GDM1 (cell line): ENCODE measurements at places on chromosomes 7 and 10.

GRCh38 chr7:35900651-35901050 is 99.8 kb downstream of the SEPTIN7 start:
- DNase-seq, result no peak

DNA sequence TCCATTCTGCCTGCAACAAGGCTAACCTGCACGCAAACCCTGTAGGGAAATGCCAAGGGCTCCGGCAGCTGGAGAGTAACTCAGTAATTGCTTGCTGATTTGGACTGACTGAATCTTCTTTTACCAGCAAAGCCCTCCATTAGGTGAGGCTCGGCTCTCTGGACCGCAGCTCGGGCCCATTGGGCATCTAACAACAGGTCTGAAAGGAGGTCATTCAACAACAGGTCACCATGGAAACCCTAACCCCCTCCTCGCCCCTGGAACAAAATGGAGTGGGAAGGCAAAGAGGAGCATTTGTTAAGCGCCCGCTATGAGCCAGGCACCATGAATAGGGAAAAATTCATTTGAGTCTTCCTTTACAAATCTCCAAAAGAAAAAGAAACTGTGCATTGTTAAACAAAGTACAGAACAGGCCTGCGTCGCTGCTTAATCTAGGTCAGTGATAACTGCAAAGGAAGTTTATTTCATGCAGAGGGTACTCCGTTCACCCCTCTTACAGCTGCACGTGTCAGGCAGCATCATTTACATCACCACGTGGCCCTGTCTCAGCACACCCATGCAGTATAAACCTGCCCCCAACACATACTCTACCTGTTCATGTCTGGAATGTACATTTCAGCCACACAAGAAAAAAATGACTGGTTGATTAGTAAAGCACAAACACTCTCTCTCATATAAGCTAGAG is 248.8 kb upstream of the NEBL start:
- no peak for DNase-seq

GRCh38 chr10:35545878-35546590 is 59.1 kb upstream of the GJD4 start:
- no peak for DNase-seq

- no peak for DNase-seq
Measured at GRCh38 chr10:132867801-132868644, 74.3 kb downstream of the CFAP46 start.

- no peak for DNase-seq
Measured at GRCh38 chr7:133117452-133117851, 35.6 kb upstream of the CHCHD3 start.

- DNase-seq, result no peak
Measured at GRCh38 chr7:44216521-44217222, 15.9 kb downstream of the YKT6 start.

- no peak for DNase-seq
Measured at GRCh38 chr7:134024739-134025138, 102.4 kb upstream of the LRGUK start.

GRCh38 chr7:25358926-25359325 is 130.6 kb upstream of the NPVF start:
- DNase-seq, result no peak

- no peak for DNase-seq
Measured at GRCh38 chr7:63789378-63790176, 209.1 kb upstream of the ZNF722 start.

GRCh38 chr7:231030-231857 is 38.9 kb downstream of the FAM20C start:
- DNase-seq, result no peak

GRCh38 chr7:3691478-3692158 is 390.6 kb downstream of the SDK1 start:
- no peak for DNase-seq

DNA sequence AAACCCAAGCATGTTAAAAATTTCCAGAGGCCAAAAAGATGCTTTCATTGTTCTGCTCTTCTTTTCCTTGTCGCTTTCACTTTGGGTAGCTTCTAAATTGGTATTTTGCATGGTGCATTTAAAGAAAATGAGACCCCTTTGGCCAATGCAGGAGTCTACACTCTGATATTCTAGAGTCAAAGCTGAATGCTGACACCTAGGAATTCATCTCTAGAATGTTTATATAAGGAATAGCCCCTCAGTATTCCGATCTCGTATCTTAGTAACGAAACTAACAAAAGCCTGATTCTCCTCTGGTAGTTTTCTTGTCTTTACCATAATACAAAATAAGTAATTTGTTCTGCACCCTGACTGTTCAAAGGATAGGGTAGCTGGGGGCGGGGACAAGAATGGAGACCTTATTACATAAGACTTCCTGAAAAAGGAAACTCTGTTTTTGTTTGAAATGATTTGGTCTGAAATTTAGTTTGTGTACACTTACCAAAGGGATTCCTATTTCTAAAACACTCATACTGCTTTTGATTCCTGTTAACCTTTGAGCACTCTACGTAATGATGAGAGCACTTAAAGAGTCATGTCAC is 17.1 kb downstream of the IKZF1 start:
- DNase-seq, result no peak

DNA sequence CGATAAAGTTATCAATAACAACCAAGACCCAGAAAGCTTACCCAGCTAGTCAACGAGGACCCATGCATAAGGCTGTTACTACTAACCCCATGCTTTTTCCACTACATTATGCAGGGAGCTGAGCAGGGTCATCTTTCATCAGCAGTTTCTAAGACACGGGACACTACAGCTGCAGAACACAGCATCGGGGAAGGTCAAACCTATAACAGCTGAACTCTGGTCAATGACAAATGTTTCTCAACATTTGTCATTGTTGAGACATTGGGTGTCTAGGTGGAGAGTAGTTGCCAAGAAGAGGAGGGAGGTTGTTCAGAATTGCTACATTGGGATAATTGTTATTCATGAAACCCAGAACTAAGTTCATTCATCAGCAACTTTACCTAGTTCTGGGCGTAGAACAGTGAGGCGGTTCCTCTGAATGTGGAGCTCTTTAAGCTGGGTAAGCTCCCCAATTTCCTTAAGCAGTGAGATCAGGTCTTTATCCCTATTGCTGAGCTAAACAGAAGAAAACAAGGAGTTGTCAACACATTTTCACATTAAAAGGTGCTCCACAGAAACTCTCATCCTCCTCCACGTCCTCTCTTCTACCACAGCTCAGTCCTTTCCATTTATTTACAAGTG is 105.6 kb downstream of the ZNF22 start:
- no peak for DNase-seq

GRCh38 chr7:104206841-104207240 is 972 bp downstream of the ORC5 start:
- DNase-seq, result no peak

DNA sequence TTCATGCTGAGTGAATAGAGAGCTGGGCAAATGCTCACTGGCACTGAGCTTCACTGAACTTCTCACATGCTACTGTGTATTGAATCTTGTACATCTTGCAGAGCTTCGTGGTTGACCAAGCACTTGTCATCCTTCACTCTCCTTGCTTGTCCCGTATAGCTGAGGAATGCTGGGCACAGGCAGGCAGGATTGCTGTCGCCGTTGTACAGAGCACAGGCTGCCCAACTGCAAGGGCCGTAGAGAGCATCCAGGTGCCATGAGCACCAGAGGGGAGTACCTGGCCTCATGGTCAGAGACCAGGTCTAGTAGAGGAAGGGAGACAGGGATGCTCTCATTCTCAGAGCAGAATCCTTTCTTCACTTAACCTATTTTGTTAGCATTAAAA is 99.8 kb upstream of the RET start:
- DNase-seq, result no peak

- no peak for DNase-seq
Measured at GRCh38 chr10:11280187-11280932, 262.7 kb downstream of the CELF2 start.

GRCh38 chr10:63637901-63638327 is 116.7 kb downstream of the REEP3 start:
- DNase-seq, result no peak

DNA sequence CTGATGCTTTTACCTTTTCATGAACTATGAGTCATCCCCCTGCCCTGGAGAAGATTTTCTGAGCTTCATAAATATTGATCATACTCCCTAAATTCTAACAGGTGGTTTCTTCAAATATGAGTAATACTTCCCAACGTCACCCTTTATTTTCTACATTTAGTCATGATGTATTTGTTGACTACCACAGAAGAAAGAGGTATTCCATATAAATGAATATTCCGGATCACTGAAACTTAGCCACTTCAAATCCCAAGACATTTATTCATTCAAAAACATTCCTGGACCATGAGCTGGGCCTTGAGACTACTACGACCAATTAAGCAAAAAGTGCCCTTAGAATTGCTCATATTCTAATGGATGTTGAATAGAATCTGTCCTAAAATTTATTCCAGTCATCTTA is 395.8 kb upstream of the NPVF start:
- no peak for DNase-seq

DNA sequence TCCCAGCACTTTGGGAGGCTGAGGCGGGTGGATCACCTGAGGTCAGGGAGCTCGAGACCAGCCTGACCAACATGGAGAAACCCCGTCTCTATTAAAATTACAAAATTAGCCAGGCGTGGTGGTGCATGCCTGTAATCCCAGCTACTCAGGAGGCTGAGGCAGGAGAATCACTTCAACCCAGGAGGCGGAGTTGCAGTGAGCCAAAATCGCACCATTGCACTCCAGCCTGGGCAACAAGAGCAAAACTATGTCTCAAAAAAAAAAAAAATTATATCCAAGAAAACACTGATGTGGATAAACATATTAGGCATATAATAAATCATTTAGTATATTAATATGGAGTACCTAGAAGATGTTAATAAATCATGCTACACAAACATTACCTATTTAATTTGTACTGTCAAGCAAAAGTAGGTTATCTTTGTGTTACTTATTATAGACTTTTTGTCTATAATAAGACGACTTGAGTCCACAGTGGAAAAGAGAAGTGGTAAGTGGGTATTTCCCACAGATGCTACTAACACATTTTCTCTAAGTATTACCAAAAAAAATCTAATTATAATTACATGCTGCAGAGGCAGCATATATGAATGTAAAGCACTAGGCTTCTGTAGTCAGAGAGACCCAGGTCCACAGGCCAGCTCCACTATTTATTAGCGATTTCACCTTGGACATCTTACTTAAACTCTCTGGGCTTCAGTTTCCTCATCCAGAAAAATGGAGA is 34.5 kb downstream of the DNMBP start:
- no peak for DNase-seq

GRCh38 chr7:147376192-147376591 is 1214.4 kb upstream of the C7orf33 start:
- DNase-seq, result no peak

GRCh38 chr7:92809760-92810573 is 26.4 kb downstream of the CDK6 start:
- peak; percentile 36 for DNase-seq

- no peak for DNase-seq
Measured at GRCh38 chr10:87864496-87865059, 1.2 kb downstream of the PTEN start.

GRCh38 chr10:78398382-78398781 is 364.7 kb downstream of the RPS24 start:
- no peak for DNase-seq

DNA sequence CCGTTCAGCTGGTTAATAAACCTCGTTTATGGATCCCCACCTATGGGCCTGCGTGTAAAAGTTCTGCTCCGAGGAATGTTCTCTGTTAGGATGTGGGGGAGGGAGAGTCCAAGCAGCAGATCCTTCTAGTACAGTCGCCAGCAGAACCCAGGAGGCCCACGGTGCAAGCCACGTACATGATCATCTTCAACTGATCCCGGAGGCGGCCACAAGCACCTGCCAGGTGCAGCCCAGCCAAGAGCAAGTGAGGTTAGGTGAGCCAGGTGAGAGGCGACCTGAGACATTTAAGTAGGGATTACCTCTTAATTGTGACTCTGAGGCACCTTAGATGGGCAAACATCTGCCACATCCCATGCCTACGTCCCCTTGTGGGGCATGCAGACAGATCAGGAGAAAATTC is 18.0 kb upstream of the FGFR2 start:
- no peak for DNase-seq

DNA sequence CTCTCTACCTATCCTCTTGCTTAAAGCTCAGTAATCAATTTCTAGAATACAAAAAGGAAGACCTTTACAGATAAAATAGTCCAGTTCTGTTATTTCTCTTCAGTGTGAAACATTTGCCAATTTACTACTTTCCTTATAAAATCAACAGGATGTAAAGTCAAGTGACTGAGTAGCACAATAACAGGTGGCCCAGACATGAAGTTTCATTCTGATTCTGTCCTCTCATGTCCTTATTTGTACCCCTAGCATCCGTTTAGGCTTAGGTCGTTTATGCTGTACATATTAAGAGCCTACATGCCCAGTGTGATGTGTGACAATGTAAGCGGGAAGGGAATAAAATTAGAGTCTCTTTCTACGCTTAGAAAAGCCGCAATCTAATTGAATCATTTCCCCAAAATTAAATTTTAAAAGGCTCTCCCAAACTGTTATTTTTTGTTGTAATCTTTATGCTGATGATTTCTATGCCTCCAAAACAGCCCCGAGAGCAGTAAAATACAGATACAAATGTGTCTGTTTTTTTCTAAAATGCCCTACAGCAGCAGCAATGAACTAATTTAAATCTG is 29.1 kb downstream of the EPC1 start:
- DNase-seq, result no peak

- no peak for DNase-seq
Measured at GRCh38 chr10:108424656-108425055, 1260.2 kb upstream of the SORCS1 start.

GRCh38 chr10:10878963-10879362 is 138.7 kb upstream of the CELF2 start:
- no peak for DNase-seq

DNA sequence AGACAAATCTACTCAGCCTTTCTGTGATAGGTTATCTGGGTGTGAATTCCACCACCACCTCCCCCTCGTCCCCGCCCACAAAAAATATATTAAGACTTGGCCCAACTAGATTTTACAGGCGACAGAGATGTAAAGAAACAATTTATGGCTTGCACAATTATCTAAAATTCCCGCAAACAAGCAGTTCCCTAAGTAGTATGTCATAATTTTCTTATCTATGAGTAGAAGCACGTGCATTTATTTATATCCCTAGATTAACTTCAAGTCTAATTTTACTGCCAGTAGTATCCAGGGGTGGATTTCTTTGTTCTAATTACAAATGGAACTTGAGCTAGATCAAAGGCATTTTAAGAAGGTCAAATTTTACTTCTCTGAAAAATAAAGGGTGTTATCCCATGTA is 1.7 kb downstream of the TSPAN12 start:
- no peak for DNase-seq

DNA sequence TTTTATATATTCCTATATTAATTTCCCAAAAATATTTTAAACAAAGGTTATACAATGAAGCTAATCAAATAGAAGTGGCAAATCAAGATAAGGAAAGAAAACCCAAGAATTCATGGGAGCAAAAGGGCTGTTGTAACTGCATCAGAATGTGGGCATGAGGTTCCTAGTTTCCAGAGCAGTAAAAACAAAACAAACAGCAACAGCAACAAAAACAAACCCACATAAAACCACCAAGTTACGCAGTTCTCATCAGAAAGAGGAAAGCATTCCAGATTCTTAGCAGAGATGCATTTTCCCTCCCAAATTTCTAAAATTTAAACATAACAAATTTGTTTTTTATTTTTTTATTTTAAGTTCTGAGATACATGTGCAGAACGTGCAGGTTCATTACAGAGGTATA is 34.8 kb upstream of the MSMB start:
- DNase-seq, result no peak

- DNase-seq, result no peak
Measured at GRCh38 chr7:137850972-137851945, 4.5 kb upstream of the DGKI start.
